Brain pericyte (primary cell): ENCODE measurements at places on chromosomes 2 and 18.

DNA sequence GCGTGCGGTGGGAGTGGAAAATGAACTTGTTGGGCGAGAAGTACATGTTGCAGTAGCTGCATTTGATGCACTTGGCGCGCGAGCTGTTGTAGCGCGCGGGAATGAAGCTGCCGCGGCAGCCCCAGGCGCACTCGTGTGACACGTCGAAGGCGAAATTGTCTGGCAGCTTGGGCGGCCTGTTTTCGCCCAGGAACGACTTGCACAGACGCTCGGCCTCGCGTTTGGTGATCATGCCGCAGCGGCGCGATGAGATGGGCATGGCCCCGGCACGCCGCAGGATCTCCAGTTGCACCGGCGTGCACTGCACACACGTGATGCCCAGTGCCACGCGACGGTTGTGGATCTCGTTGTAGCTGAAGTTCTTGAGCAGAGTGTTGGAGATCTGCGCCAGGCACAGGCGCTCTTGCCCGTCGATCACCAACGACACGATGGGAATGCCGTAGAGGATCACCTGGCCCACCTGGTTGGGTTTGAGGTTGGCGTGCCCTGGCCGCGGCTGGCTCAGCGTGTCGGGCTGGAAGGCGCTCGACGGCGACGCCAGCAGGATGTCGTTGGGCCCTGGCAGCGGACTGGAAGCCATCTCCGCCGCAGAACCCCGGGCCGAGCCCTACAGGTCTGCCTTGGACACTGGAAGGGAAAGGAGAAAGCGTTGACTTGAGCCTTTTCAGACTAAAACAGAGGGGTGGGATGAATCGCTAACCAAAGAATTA lies 2.7 kb downstream of the SKOR2 start:
- DNase-seq = no peak

DNA sequence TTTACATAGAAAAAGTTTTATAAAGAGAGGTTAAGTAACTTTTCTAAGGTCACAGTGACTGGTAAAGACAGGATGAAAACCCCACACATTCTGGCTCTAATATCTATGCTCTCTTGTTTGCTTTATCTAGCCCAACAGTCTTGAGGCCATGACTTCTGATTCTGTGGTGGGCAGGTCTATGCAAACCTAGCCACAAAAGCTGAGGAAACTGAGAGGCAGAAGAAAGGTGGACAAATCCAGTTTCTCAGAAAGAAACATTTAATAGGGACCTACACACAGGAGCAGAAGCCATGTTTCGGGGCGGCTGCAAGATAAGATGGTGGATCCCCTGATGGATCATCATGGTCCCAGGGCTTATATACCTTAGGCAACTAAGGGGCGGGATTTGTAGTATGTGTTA lies 21.8 kb downstream of the HSPD1 start:
- DNase-seq = no peak

GRCh38 chr18:31205273-31205672 lies 42.6 kb upstream of the DSC1 start:
- no peak for DNase-seq

GRCh38 chr2:236350426-236350825 lies 86.2 kb upstream of the ASB18 start:
- no peak for DNase-seq

GRCh38 chr2:222799262-222799918 lies 61.4 kb upstream of the ACSL3 start:
- DNase-seq = no peak

DNA sequence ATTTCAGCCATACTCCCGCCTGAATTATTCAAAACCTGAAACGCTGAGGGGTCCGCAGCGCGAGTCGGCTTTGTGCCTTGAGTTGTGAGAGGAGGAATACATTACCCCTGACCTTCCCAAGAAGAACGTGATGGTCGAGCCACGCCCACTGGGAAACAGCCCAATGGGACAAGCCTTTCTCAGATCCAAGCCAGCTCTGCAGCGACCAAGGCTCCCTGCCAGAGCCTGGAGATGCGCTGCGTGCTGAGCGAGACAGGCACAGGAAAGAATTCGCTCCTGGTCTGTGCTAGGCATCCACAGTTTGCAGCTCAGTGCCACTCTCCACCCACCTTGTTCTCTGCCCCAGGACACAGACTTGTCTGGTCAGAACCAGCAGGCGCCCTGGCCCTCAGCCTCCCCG lies 74.1 kb upstream of the GLI2 start:
- DNase-seq = no peak

DNA sequence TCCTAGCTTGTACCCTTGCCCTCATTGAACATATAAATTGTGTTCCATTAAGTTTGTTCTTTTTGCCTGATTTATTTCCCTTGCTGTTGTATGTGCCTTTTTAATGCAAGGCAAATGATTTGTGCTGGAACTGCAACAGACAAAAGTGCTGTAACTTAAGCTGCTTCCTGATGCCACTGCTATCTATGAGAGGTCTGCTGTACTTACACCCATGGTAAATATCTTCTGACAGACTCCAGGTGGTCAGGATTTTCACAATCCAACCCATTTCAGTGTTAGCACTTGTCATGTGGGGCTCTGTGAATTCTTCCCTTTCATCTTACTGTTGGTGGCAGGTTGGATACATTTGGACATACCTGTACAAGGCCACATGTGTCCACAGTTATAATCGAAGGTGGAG lies 63.5 kb downstream of the ARHGAP15 start:
- no peak for DNase-seq

- no peak for DNase-seq
Measured at GRCh38 chr2:150621526-150622213, 134.2 kb upstream of the RND3 start.

DNA sequence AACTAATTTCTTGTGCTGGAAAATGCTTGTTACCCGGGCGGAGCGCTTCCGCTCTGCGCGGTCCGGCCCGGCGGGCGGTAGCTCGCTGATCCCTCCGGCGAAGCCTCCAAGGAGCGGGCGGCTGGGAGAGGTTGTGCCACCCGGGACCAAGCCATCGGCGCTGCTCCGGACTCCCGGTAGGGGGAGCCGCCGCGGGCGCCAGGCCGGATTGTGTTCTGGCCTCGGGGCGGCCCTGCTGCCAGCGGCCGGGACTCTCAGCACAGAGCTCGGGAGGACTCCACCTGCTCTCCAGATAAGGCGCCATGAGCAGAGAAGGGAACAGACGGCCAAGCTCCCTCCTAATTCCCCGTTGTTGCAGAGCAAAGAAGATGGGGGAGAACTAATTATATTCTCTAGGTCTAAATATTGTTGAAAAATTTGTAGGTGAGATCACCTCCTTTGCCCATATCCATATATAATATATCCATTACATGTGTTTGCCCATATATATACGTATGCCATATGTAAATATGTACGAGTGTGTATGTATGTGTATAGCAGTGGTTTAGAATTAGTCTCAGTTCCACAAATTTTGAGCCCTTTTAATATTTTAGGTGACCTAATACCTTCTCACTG lies 13.8 kb upstream of the SATB2 start:
- DNase-seq = no peak

DNA sequence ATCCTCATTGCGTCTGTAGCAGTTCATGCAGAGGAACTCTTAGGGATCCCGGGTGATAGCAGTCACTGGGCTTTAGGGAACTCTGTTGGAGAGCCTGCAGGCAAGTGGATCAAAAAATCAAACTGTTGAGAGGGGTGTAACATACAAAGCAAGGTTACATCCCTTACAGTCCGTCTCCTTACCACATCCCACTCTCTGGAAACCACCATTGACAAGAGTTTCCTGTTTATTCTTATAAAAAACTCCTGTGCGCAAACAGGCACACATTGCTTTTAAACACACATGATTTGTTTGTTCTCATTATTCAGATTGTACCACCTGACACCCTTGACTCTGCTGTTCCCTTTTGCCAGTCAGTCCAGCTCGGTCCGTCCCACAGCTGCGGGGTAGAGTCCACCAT lies 137.7 kb downstream of the LTBP1 start:
- DNase-seq = no peak

GRCh38 chr2:137912371-137912770 lies 51.9 kb upstream of the HNMT start:
- no peak for DNase-seq

GRCh38 chr2:62704654-62705006 lies 883 bp upstream of the EHBP1 start:
- DNase-seq = no peak

DNA sequence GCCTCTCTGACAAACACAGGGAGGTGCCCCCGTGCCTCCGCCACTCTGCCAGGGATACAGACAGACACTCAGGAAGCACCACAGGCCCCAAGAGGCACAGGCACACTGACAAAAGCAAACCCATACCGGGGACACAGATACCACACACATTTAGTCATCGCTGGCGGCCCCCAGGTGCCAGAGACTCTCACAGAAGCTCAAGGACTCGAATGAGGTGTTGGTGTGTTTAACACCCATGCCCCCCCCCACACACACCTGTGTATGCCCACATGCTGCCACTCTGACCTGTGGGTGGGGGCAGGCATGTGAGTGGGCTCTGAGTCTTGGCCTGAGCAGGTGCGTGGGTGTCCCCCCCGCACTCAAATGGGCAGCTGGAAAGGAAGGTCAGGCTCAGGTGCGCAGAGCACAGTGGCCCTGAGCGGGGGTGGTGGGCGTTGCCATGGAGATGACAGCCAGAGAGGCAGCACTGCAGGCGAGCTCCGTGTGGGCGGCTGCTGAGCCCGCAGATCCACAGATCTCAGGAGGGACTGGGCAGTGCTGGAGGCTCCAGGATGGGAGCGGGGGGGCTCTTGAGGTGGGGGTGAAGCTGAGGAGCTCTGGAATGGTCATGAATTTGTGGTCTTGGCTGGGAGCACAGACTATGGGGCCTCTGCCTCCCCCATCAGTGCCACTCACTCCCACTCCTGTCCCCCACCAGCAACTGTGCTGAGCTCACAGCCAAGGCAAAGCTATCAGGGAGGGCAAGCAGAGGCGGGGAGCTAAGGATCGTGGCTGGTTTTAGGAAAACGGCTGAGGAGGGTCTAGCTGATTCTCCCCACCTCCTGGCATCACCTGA lies 73.9 kb upstream of the TAF1B start:
- DNase-seq = no peak
